Stimulated activated CD4-positive, alpha-beta T cell treated with anti-CD3 and anti-CD28 coated beads, Interleukin-1b, Interleukin-23, amount 100 ng/mL, for 24 hours (primary cell): ENCODE measurements at places on chromosomes 3 and 15.

DNA sequence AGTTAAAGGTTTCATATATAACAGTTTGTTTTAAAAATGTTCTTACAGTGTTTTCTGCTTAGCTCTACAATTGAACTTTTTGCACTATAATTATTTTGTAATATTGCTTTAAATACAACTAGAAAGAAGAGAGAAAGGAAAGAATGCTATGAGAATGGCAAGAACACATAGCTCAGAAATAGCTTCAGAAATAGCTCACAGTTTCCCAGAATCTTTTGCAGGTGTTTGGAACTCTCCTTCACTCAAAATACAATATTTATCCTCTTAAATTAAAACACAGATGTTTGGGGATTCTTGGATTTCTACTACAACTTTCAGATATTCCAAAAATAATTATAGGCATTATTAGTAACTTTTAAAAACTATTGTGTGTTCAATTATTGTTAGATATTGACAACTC is 658.0 kb upstream of the DPPA4 start:
- DNase-seq = no peak

DNA sequence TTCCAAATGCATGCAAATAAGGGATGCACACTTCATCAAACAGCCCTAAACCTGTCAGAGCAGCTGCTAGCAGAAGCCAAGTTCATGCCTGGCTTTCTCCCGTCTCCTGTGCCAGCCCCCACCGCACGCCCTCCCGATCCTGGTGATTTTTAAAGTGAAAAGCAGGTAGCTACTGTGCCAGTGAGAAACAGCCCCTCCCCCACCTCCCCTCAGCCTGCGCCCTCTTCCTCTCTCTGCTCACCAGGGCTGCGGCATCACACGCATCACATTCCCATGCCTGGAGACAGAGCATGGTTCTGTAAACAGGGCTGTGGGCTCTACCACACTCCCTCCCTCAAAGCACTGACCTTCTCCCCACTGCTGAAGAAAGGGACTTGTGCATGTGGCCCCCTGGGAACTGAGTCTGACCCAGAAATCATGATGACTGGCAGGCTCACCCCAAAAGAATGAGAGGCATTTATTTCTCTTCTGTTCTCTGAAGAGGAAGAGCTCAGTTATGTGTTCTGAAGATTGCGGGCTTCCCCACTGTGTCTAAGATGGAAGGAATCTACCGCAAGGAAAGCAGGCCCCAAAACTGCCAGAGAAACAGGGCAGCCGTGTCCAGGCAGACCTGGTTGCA is 14.5 kb upstream of the SLC6A1 start:
- DNase-seq = no peak

- DNase-seq = no peak
Measured at GRCh38 chr3:112688819-112689218, 47.9 kb upstream of the CCDC80 start.

DNA sequence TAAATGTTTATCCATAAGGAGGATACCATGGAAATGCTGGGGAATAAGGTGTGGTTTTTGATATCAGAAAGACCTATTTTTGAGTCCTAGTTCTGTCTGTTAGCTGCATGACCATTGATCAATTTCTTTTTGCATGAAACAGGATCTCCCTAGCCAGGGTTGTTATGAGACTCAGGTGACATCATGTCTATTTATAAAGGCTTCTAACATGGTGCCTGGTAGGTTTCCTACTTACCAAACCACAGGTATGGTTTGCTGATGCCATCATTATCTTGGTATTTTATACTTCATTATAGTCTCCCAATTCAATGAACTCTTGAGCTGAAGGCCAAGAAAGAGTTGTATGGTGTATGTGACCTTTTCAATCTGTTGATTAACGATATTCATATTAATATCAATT is 144.0 kb downstream of the CLSTN2 start:
- DNase-seq = no peak

- no peak for DNase-seq
Measured at GRCh38 chr15:76258460-76258859, 52.8 kb downstream of the ETFA start.

DNA sequence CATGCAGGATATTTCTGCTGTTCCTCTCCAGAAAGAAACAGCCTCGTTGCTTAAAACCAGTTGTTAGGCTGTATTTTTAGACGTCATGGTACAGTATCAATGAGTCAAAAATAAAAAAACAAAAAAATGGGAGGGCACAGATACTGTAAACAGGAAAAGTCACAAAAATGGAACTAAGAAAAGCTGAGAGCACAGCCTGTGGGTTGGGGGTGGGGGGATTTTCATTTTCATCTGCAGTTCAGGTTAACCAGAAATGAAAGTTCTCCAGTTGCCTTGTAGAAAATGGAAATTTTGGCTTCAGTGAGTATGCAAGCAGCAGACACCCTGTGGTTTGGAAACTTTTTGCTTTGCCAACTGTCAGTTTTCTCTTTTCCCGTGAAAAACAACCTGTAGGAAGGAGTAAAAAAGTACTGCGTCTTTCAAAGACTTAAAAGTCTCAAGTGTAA is 59.0 kb downstream of the FRMD4B start:
- peak; percentile 50 for DNase-seq

- no peak for DNase-seq
Measured at GRCh38 chr15:78148392-78149067, 632 bp upstream of the IDH3A start.

GRCh38 chr15:98904544-98904943 is 103.0 kb downstream of the PGPEP1L start:
- no peak for DNase-seq

DNA sequence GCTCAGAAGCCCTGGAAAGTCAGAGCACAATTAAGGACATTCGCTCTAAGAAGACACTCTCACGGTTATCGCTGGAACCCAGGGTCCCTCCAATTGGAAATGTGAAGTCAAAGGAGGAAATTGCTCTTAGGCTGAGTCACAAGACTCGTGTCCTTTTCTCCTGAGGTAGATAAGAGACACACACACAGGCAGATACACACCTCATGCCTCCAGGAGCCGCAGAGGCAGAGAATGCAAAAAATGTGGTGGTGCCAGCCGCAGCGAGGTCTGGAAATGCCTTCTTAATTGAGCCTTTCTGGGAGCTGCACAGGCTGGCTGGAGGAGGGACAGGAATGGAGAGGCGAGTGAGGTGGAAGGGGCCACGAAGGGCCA is 189.3 kb downstream of the OPA1 start:
- DNase-seq = no peak

DNA sequence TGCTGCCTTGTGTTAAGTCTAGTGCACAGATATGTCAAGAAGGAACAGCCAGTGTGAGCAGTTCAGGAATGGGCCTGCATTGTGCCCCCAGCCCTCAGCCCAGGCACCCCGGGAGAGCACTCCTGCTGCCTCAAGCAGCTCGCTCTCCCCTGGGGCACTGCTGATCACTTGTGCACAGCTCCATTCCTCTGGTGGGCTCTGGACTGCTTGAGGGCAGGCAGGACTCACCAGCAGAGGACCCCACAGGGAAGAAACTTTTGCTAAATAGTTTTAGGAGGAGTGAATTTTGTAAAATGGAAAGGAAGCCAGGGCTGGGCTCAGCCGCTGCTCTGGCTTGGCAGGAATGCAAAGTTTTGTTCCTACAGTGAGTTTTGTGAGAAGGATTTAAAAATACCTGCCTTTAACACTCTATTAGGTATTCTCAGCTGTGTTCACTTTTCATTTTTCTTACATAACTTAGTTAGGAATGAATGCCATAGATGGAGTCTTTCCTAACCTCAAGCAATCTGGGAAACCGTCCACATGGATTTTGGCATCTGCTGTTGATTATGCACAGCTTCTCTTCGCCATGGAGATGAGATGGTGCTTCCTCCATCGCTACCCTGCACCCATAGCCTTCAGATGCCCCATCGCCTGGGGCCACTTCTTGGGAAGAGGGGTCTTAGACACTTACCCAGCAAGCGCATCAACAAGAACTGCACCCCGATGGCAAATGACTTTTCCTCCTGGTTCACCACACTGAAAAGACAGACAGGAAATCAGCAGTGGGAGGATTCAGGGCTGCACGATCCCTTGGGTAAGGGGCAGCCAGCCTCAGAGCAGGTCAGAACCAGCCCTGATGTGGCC is 42.3 kb upstream of the RAB6B start:
- DNase-seq = no peak

DNA sequence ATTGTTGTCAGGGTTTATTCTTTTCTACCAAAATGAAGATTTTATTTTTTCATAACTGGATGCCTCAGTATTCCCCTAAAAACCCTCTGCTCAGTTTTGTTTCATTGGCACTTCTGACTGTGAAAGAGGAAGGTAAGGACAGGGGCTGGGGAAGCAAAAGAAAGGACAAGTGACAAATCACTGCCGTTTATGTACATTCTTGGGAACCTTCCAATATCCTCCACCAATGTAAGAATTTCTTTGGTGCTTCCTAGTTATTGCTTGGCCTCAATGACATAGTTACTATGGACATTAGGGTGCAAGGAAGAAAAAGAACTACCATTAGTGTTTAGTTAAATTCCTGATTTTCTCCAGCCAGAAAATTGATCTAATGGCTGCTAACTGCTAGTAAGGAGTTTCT is 131.0 kb upstream of the C15orf61 start:
- DNase-seq = no peak

DNA sequence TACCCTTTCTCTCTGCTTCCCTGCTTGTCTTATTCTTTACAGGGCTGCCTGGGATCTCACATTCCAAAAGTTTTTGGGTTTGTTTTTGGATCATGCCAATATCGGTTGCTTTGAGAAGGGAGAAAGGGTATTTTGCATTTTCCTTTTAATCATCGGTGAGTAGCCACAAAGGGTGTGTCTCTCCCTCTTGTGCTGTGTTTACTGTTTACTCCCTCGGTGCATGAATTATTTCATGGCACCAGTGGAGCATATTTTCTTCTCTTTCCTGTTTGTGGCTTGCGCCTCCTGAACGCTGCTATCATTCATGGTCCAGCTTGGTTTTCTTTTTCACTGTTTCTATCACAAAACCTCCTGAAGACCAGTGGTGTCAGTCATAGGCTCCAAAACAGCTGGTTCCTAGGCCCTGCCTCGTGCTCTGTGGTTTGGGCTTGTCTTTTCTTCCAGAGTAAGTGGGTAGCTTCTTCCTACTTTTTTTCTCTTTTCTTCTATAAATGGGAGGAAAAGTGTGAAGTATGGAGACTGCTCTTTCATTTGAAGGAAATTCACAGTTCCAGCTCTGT is 54.9 kb downstream of the IGF1R start:
- no peak for DNase-seq

- no peak for DNase-seq
Measured at GRCh38 chr15:31135523-31135922, 34.0 kb upstream of the TRPM1 start.
